Stimulated activated CD8-positive, alpha-beta memory T cell treated with anti-CD3 and anti-CD28 coated beads, Interleukin-7, amount 100 ng/mL, for 24 hours (primary cell): ENCODE measurements at places on chromosomes 3 and 15.

DNA sequence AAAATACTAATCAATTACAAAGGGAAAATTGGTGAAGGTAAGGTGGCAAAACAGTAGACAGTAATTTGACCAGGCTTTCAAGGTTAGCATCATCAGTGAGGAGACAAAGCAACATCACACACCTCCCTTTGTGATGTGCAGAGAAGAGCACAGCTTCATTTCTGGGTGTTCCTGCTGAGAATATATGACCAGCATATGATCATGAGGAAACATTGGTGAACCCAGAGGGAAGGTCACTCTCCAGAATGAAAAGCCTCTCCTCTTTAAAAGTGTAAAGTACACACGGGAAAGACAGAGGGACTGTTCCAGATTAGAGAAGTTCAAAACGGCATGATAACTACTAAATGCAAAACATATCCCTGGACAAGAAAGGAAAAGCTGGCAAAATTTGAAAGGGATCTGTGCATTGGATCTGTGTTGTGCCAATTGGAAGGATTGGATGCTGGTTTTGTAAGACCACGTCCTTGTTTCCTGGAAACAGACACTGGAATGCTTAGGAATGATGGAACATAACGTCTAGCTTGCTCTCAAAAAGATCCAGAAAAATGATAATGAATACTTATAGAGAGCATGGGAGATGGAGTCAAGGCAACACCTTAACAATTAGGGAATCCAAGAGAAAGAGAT, 80.6 kb upstream of the MITF start:
- no peak for DNase-seq

DNA sequence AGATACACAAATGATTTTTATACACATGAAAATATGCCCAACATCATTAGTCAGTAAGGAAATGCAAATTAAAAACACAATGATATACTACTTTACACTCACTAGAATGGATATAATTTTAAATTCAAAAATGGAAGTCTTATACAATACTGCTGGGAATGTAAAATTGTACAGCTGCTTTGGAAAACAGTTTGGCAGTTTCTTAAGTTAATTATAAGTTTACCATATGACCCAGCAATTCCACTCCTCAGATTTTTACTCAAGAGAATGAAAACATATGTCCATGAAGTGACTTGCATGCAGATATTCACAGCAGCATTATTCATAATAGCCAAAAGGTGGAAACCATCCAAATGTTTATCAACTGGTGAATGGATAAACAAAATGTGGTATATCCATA, 281.3 kb downstream of the EPHB1 start:
- DNase-seq = no peak

- no peak for DNase-seq
Measured at GRCh38 chr15:54364961-54365360, 386.7 kb downstream of the UNC13C start.

- DNase-seq = no peak
Measured at GRCh38 chr3:42120866-42121265, 29.7 kb downstream of the TRAK1 start.

DNA sequence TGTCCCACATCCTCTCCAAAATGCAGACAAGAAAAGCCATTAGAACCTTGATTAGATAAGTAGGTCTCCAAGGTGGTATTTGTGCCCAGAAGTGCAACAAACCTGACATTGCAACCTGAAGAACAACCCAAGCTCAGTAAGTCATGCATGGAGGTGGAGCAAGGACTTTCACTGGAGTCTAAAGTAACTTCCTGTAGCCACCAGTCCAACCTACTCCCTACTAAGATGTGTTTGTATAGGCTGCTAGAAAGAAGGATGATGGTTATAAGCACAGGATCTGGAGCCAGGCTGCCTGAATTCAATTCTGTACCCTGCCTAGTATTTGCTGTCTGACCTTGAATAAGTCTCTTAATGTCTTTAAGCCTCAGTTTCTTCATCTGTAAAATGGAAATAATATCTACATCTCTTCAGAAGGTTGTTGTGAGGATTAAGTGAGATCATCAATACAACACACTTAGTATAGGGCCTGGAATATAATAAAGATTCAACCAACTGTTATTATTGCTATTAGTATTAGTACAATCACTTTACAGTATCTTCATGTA, 32.3 kb downstream of the HDC start:
- DNase-seq = no peak

DNA sequence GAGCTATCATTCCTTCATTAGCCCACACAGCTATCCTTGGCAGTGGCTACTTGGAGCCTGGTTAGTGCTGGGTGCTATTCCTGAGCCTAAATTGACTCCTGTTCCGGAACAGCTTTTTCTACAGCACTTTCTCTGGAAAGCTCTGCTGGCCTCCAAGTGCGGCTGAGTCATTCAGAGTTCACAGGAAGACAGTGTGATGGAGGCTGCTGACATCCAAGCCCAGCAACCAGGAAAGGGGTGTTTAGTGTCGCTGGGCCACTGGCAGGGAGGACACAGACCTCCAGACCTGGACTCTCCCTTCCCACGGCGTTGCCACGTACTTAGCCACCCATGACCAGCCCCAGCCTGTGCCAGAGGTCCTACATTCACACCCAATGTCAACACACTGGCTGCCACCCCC, 28.7 kb downstream of the CACNA2D2 start:
- no peak for DNase-seq

DNA sequence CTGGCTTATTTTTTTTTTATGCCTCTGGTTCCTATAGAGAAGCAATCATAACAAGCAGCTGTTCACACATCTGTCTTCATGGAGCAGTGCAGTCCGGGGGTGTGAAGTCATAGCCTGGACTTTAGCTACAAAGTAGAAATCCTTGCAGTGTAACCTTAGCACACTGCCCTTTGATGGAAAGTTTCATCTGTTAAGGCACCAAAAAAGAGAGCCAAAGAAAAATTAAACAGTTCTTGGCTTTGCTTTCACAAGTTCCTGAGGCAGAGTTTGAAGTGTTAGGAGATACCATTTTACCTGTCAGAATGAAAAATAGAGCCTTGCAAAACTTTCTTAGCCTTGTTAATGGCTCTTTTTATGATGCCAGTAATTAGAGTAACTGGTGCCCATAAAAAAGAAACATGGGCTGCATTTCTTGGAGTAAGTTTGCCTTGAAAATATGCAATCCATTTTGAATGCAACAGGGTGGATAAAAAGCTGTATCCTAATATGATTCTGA, 84.1 kb downstream of the PIK3R4 start:
- no peak for DNase-seq

DNA sequence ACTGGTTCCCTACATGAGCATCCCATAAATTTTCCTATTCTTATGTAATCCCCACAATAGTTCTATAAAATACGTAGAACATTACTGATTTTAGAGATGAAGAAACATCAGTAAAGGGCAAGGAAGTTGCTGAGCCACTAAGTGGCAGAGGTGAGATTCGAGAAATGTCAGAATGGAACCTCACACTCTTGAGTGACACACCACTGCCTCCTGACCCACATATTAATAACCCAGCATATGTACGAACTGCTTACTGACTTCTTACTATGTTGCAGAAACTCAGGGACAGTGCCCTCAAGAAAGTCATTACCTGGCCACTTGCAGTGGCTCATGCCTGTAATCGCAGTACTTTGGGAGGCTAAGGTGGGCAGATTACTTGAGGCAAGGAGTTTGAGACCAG, 1022.4 kb downstream of the FHIT start:
- DNase-seq = no peak

GRCh38 chr3:77191014-77191413, 151.1 kb downstream of the ROBO2 start:
- no peak for DNase-seq

DNA sequence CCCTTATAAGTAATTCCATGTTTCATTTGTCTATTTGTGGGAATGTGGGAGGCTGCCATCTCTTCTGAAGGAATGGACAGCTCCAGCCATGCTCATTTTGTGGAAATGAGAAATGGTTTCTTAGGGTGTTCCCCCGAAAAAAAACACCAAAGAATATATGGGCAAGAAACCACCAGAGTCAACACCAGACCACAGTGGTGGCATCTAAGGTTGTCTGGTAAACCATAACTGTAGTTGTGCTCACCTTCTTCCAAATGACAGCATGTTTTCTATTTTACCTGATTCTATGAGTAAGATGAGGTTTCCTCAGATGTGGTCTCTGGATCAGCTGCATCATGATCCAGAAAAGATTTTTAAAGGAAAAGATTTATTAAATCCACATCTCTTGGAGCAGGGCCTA, 217.0 kb upstream of the C2CD4B start:
- no peak for DNase-seq

DNA sequence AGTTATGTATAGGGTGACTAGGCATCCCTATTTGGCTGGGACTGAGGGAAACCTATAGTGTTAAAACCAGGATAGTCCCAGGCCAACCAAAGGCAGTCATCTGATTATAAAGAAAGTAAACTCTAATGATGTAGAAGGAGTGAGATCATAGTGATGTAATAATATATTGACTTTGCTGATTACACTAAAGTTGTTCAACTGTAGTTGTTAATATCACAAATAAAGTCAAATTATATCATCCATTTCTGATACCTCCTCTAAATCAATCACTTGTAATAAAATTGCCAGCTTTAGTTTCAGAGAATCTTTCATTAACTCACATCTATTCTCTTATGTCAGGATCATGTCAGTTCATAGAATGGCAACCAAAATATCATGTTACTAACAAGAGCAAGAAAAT, 98.6 kb downstream of the FOXB1 start:
- no peak for DNase-seq

DNA sequence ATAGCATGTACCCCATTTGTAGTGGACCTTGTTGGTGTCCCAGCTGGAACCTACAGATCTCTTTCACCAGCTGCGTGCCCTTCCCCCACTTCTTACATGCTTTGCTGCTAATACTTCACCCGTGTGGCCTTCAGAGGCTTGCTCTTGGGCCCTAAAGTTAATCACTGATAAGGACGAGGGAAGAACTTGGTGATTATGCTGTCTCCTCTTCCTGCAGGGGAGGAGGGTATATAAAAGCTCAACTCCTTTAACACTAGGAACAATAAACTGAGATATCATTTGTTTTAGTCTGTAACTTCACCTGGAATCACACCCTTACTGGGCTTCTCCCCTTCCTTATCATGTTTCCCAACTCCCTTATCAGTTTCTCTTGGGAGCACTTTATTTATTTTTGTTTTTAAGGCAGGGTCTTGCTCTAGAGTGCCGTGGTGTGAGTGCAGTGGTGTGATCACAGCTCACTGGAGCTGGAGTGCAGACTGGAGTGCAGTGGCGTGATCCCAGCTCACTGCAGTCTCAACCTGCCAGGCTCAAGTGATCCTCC, 43.2 kb upstream of the PIK3R4 start:
- DNase-seq = no peak
